Caki2 (cell line): ENCODE measurements at places on chromosomes 11 and 22.
A peak's percentile ranks its signal among the peaks of the same experiment; 100 is the strongest.

DNA sequence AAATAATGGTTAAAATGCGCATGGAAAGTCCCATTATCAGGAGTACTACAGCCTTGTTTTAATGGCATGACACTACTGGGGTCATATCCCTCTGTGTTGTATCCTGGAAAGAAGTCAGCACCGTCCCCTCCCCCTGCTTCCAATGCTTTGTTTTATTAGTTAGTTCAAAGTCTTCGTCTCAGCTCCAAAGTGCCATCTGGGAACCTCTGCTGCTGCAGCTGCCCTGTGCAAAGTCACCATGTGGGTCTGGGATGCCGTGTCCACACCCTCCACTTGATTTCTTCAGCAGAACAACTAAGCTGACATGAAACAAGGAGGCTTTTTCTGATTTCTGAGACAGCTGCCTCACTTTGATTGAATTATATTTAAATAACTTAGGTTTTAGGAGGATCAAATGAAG lies 29.5 kb upstream of the NCAM1 start:
- no peak for DNase-seq

DNA sequence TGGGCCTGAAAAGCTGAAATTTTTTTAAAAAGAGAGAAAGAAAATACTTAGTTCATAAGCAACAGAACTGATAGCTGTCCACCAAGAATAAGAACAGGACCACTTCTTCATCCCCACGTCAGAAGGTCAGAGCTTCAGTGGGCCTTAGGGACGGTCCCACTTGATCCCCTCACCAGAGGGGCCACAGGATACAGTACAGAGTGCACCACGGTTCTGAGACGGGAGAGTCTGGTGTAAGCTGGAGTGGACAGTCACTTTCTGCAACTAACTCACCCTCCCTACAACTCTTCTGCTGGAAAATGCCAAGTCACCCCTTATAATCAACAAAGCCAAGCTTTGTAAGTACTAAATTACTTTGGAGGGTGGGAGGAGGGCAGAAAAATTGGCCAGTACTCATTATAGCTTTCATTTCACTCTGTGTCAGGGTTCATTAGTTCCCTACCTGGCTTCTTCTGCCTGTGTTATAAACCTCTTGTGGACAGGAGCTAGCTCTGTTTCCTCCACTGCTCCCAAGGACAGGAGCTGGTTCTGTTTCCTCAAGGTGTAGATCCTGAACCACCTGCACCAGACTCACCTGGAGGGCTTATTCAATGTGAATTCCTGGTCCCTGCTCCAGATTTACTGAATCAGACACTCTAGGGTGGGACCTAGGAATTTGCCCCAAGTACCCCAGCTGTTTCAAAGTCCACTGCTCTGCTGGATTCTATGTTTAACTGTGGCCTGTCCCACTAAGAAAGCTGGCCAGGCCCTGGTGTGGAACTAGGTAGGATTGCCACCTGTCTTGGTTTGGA lies 39.6 kb downstream of the SCGB1A1 start:
- DNase-seq: peak; percentile 70

- no peak for DNase-seq
Measured at GRCh38 chr11:103648670-103649400, 387.6 kb upstream of the DDI1 start.

- peak; percentile 1 for DNase-seq
Measured at GRCh38 chr11:82229341-82229740, 504.3 kb downstream of the FAM181B start.

DNA sequence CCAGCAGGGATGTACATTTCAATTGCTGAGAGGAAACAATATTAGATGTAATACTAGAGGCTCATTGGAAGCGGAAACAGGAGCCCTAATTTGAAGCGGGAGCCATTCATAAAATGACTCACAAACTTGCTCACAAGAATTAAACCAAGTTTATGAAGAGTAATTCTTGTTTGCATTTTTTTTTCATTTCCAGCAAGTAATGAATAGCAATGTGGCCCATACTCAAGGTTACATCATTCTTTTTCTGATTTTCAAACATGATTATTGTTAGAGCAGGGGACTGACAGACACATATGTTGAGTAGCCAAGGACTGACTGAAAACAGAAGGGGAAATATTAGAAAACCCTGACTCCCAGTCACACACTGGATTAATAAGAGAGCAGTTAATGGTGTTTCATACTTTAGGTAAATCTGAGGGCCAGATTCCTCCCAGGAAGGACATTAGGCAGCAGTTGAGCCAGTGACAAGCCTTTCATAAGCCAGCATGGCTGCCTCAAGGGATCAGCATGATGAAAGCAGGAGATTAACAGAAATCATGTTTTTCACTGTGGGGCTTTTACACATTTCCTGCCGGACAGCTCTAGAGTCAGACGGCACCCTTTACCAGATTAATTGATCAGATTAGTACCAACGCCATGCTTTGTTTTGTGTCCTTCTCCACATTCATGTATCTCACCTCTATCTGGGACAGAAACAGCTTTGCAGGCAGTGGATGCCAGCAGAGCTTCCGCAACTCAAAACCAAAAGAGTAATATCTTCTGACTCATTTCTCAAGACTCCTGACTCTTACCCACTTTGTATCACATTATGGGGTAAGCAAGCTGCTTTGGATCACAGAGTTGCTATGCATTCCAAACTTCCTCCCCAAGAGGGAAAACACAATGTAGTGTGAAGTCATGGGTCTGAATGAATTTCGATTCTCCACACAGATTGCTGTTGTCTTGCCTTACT lies 831.6 kb downstream of the KCNA4 start:
- no peak for DNase-seq

DNA sequence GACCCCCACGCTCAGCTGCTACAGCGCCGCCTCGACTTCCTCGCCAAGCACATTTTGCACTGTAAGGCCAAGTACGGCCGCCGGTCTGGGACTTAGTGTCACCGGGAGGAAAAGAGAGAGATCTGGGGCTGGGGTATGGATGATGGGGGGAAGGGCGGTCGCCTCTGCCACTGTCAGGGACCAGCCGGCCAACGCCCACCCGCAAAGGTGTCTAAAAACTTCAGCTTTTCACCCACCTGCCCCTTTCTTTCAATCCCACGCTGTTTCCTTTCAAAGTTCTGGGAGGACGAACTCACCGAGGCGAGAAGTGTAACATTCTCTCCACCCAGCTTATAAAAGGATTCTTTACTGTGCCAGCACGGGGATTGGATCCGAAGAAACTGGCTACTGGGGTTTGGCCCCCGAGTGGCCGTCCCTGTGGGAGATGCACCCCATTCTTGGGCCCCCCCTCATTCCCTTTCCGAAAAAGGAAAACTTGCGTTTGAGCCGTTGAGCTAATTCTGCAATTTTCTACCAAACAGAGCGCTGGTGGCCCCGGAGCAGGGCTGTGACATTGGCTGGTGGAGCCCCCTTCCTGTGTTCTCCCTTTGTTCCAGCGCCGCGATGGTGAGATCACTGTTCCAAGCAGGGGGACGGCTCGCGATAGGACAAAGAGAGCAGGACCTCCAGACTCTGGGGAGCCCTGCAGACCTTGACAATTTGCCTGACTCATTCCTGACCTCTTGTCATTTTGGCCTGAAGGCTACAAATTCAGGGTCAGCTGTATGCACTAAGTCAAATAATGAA lies 1.8 kb downstream of the FJX1 start:
- DNase-seq: peak; percentile 46

GRCh38 chr11:16406226-16406625 lies 49.9 kb upstream of the SOX6 start:
- DNase-seq: no peak

- peak; percentile 25 for DNase-seq
Measured at GRCh38 chr22:49724893-49725489, 102.7 kb downstream of the BRD1 start.

DNA sequence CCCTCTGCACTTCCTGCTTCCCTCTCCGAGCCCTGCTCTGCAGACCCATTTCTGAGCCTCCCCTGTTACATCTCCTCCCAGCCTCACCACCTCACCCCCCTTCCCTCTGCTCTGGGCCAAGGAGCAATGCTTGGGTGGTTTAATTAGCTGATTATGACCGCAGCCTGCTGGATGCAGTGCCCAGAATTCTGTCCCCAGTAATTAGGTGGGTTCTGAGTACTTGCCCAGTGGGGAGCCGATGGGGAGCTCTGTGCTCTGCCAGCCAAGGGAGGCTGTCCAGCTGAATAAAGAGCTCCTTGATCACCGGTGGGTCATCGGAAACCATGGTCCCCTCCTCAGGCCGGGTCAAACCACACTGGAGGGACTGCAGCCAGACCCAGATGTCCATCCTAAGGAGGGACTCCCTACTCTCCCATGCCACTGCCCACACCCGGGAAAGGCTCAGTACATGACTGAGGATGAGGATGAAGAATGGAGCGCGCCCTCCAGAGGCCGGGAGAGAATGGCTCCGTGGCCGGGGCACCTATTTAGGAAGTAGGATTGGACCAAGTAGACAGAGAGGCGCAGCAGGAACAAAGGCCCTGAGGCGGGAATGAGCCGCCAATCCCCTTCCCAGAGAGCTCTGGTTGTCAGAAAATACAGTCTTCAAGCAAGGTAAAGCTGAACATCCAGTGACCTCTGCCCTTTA lies 9.1 kb downstream of the ARRB1 start:
- no peak for DNase-seq

DNA sequence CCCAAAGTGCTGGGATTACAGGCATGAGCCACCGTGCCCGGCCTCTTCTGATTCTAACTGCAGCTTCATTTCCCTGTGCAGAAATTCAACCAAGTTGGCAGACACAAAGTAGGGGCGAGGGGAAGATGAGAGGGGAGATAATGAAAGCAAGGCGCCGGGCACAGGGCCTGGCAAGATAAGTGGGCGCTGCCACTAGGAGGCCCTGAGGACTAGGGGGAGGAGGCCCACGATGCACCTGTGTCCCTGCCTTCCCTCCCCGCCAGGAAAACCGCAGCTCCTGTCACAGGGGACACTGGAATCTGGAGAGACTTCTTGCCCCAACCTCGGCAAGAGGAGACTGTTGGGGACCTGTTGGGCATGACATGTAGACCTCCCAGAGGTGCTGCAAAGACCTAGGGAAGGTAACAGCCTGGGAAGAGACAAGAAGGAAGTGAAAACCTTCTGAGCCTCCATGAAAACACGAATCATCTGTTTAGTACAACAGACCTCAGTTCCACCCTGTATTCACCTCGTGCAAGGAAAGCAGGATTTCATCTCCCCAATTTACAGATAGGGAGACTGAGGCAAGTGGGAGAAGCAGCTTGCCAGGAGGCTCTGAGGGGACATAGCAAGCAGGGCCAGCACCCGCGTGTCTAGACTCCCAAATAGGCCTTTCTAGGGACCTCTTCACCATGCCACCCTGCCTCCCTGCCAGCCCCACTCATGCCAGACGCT lies 3.1 kb upstream of the LGALS1 start:
- no peak for DNase-seq

- DNase-seq: no peak
Measured at GRCh38 chr11:16805938-16806337, 67.5 kb downstream of the C11orf58 start.

GRCh38 chr11:76235233-76236091 lies 29.2 kb upstream of the WNT11 start:
- peak; percentile 89 for DNase-seq

DNA sequence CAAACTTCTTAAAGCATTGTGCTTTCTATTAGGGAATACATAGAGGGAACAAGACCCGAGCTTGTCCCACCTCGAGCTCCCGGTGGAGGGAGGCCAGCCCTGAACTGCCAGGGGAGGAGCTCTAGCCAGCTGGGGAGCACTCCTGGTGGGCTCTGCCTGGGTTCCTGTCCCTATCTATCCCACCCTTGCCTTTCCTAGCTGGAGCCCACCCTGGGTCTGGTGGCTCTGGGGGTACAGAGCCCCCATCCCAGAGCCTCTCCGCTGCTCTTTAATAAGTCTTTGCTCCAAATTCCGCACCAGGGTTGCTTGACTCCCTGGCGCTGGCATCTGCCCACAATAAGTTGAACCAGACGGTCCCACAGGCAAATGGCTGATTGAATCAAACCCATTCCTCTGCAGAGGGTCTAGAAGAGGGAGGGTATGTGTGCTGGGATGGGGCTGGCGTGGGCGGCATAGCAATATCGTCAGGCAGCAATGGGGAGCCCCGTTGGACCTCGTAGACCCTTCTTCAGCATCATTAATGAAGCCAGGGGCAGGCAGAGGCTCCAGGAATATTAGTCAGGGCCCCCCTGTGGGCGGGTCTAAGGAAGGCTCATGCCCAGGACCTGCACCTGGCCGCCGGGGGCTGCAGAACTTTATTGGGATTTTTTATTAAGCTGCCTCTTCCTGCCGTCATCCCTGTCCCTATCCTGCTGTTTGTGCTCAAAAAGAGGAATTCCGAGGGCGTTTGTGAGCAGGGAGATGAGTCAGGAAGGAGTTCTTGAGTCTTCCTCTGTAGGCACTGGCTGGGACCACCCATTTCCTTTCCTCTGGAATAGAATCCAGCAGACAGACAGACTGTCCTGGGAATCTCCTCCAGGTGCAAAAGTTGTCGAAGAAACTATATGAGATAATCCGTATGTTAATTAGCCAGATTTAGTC lies 38.5 kb upstream of the RIC3 start:
- DNase-seq: no peak

GRCh38 chr22:24355574-24355973 lies 71.8 kb upstream of the ADORA2A start:
- no peak for DNase-seq

DNA sequence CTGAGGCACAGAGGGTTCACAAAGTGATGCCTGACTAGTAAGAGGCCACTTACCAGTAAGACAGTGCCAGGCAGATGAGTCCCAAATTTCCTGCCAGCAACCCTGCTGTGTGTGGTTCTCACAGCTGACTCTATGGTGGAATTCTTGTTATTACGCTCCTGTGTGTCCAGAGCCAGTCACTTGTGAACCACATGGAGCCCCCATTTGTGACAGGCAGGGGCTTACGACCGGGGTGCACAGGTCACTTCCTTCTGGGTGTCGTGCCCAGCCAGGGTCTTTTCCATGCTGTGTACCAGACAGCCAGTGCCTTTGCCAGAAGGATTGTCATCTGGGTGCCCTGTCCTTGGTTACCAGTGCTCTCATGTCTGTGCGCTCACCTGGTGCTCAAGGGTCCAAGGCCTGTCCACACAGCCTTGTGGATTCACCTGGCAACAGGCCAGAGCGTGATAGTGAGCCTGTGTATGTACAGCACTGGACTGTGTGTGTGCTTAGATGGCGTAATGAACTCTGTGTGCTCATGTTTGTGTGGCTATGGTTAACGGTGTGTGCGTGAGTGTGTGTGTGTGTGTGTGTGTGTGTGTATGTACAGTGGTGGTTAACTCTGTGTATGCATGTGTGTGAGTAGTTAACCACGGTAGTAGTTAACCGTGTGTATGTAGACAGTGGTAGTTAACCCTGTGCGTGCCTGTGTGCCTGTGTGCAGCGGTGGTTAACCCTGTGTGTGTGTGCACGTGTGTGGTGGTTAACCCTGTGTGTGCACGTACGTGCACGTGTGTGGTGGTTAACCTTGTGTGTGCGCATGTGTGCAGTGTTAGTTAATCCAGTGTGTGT lies 18.6 kb downstream of the GRAMD4 start:
- no peak for DNase-seq

GRCh38 chr11:1563149-1563638 lies 8.9 kb downstream of the DUSP8 start:
- DNase-seq: no peak

- DNase-seq: no peak
Measured at GRCh38 chr22:44179989-44180705, 578 bp upstream of the PARVG start.

- DNase-seq: no peak
Measured at GRCh38 chr22:25582946-25583345, 18.5 kb downstream of the GRK3 start.

- no peak for DNase-seq
Measured at GRCh38 chr11:125055107-125055715, 7.9 kb upstream of the SLC37A2 start.
